Activated CD4-positive, alpha-beta T cell treated with anti-CD3 and anti-CD28 coated beads, Interleukin-2, amount 50 U/mL, for 16 hours (primary cell): ENCODE measurements at places on chromosomes 1 and 21.

GRCh38 chr21:36522219-36522808 is 42.4 kb upstream of the CLDN14 start:
- no peak for DNase-seq

DNA sequence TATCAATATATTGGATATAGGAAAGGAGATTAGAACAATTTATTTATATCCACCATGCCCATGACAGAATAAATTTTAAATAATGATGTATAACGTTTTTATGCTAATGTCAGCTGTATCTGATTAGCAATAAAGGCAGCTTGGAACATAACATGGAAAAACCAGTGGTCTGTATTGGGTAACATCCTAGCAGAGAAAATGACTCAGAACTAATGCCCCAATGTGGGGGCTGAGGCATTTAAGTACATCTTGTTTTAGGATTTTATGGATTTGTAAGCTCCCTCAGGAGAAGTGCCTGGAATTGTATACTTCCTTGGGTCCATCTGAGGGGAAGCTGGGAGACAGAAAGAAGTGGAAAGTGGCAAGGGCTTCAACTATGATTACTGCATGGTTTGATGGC is 82.3 kb downstream of the HMCN1 start:
- no peak for DNase-seq

DNA sequence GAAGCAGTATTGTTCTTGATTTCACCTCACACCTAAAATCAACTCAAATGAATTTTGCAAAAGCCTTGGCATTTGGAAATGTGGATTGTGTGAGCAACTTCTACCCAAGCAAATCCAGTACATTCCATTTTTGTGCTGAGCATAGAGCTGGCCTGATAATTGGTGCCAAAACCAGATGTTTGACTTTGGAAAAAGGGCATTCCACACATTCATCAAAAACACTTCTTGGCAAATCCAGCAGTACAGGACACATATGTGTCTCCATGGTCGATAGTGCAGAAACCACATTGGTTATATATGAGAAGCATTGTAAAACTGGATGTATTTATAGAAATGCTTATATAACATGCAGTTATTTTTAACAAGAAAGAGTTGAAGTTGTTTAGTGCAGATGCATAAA is 210.4 kb downstream of the KCNK2 start:
- no peak for DNase-seq

- DNase-seq: no peak
Measured at GRCh38 chr1:114152508-114153260, 985 bp downstream of the SYT6 start.

- no peak for DNase-seq
Measured at GRCh38 chr1:221683681-221684080, 58.2 kb downstream of the DUSP10 start.
